ENCODE measurements at places on chromosomes 7 and 10. TPM values are rescaled to one million over a fixed set of nuclear protein-coding genes. Genes with fewer than 3 reads are reported as not detected.
A peak's percentile ranks its signal among the peaks of the same experiment; 100 is the strongest.

ADAM12 gene
- 0.83 TPM for total RNA-seq

SCRN1 gene
- total RNA-seq: 6.8 TPM

FAM53B gene
- total RNA-seq: 51.9 TPM

DNA sequence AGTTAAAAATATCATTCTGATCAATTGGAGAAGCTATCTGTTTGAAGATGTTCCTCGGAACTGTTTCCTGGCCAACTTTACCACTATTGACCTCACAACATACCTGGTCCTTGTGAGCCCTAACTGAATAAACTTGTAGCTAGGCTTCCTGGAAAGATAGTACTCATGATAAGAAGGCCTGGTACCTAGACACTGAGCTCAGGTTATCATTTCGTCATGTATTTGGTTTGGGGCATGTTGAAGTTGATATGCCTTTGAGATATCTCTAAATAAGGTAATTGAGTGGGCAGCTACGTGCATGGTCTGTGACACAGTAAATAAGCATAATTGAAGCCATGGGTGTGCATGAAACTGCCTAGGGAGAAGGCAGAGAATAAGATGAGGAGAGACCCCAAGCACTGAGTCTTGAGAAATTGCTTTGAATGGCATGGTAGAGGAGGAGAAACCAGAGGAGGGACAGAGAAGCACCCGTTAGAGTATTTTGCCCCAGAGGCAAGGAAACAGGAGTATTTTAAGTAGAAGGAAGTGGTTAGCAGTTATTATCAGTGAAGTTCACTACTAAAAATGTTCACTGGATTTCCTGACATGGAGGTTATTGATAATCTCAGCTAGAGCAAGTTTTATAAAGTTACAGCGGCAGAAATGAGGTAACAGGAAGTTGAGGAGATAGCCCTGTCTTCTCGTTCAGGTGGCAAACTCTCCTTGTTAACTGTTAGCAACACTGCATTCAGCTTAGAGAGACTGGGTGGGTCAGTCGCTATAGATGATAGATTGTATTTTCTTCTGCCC lies 55.6 kb downstream of the CC2D2B start:
- DNase-seq: peak; percentile 14

DNA sequence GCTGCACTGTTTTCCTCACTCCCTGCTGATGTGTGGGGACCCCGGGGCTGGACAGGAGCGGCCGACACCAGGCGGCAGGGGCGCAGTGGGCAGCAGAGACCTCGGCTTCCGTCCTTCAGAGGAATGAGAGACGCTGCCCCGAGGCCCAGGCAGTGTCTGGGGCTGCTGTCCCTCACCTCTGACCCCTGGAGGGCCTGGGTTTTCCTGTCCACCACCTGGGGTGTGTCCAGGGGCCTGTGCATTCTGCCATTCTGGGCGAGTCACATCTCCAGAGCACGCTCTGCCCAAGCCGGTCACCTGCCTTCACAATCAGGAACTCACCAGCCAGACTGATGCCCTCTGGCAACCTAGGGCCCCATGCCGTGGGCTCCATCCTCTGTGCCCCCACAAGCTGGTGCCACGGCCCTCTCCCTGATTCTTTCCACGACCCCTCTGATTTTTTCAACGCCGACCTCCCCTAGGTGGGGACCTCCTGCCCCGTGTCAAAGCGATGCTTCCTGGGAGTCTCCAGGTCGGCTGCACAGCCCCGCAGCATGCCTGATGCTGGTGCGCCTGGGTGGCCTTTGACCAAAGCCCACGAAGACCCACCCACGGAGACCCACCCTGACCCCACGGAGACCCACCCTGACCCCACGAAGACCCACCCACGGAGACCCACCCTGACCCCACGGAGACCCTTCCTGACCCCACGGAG lies 53.7 kb upstream of the CFAP46 start:
- DNase-seq: no peak

- no peak for DNase-seq
Observed at GRCh38 chr7:49001610-49002033, 77.3 kb downstream of the CDC14C start.

DNA sequence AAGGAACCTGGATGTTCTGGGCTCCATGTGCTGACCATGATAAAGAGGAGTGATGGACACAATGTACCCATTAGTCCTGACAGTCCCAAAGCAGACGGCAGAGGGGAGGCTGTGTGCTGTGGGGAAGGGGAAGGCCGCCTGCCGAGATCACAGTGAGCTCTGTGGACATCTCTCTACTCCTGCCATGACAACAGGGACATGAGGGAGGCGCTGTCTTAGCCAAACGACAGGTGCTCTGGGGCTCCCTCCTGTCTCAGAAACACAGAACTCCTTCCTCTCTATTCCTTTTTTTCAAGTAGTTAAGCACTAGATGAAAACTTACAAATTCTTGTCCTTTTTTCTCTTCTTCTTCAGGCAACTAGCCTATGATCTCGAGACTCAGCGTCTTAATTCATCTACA lies 113.1 kb downstream of the RNF32 start:
- no peak for DNase-seq

DNA sequence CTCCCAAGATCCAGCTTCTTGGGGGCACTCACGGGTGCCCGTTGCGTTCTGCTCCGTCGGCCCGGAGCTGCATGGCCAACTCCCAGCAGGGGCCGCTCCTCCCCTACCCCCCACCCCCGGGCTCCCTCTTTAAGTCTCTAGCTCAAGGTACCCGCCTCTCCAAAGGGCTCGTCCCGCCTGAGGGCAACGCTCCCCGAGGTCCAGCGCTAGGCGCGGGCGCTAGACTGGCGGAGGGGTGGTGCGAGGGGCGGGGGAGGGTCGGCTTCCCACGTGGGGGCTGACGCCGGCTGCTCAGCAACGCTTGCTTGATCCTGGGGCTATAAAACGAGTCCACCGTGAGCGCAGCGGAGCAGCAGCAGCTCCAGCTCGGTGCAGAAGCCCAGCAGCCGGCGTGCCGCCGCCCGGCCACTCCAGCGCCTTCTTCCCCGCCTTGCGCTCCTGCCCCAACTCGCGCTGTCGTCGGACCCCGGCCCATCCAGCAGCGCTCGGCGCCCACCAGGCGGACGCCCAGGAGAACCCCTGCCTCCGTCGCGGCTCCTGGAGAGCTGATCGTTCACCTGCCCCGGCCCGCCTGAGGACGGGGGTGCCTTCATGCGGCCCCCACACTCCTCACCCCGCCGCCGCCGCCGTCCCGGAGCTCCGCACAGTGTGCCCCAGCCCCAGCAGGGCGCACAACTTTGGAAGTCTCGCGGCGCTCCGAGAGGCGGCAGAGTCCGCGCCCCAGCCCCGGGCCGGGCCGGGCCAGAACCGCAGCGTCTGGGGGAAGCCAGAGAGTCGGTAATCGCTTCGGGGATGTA lies at the start of gene ADRA2A:
Gene ADRA2A (plus strand): TSS at position 348 of the 797 bp plus-strand sequence. CDS start 968 bp downstream, outside the sequence.
- DNase-seq: peak; percentile 23

GRCh38 chr7:73556208-73557107 lies 1.0 kb downstream of the BCL7B start:
- DNase-seq: no peak

DNA sequence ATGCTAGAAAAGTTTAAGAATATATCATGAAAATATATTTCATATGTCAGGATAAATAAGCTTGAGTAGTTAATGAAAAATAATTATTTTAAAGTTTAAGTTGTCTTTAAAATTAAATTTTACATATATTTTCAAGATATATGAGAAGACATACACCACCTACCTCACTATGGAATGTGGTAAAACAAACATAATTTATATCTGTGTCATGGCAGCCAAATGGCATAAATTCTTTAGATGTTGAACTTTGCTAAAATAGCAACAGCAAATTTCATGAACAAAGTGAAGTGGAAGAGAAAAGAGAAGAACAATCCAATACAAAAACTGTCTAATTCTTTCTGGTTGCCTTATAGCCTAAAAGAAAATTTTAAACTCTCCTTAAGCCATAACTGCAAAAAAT lies 39.6 kb upstream of the SLC16A12 start:
- DNase-seq: no peak
